ENCODE measurements at places on chromosomes 16 and 17.

GRCh38 chr16:62445909-62446308 is 409.7 kb upstream of the CDH8 start:
- DNase-seq = no peak

DNA sequence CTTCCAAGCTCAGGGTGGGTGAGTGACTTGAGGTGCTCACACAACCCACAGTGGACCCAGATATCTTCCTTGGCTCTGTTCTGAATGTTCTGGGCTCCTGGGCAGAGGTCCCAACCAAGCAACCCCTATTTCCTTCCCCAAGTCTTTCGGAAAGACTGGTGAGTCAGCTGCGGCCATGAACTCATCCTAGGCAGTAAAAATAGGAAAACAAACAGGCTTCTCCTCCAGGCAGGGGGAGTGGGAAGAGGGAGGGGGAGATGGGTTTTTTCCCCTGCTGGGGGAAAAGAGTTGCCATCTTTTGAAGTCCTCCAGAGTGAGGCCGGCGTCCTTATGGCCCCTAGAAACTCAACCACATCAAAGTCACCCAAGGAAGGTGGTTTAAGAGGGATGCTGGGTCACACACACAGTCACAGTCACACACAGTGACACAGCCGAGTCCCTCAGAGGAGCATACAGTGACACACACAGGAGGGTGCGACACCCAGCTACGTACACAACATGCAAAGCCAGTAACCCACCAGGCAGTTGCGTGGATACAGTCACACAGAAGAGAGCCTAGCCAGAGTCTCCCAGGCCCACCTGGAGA is 16.0 kb upstream of the DLX4 start:
- DNase-seq = no peak

- no peak for DNase-seq
Observed at GRCh38 chr17:68033636-68034451, 1.7 kb upstream of the KPNA2 start.

DNA sequence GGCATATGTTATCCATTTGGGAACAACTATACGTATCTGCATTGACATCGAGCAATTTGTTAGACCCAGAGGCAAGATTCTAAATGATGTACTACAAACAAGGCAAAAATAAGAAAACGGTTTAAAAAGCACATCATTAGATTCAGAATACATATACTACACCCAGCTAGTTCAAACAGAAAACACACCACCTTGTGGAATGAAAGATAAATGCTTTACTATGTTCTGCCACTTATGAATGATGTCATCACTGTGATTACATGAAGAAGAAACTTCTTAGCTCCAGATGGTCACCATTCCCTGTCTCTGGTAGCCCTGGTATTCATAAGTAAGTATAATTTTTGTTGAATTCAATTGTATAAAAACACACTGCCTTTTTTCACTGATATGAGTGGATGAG is 7.8 kb downstream of the NACA2 start:
- no peak for DNase-seq

GRCh38 chr17:47266782-47267181 is 13.2 kb downstream of the ITGB3 start:
- DNase-seq = no peak

DNA sequence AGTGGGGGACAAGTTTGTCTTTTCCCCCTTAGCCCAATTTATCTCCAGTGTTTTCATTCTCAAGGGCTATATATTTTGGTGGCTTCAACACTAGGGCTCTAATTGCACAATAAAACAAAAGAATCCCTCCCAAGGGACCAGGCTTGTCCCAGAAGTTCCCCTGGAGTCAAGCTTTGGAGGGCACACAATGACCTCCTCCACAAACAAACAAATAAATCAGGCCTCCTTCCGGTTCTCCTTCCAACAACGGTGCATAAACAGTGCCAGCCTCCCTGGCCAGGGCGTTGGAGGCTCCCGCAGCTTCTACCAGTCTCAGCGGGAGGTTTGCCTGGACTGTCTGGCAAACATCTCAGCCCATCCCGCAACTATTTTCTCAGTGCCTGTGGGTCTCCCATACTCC is 188.0 kb upstream of the FOXF1 start:
- no peak for DNase-seq

DNA sequence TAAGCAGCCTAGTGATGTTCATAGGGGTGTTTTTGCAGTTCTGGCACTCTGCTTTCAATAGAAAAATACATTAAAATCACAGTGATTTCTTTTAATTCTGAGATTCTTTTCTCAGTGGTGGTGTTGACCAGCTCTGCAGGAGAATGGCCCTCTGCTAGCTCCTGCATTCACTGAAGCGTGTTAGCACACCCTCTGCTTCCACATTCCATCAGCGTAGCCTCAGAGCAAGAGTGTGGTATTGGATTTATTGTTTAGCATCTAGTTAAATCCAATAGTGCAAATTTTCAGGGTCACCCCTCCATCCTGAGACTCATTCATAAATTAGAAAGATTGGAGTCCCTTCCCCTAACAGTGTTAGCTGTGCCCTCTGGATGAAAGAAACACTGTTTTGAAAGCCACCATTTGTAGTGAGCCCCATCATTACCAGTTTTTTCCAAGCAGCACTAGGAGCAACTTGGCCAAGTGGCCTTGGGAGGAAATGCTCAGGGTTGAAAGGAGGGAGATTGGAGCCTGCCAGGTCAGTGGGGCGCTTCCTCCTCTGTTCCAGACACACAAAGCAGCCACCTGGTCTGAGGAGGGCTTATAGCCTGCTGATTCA is 45.7 kb downstream of the B9D1 start:
- no peak for DNase-seq

GRCh38 chr16:88303890-88304819 is 78.6 kb upstream of the ZNF469 start:
- DNase-seq = no peak

Measured in activated CD4-positive, alpha-beta T cell treated with anti-CD3 and anti-CD28 coated beads for 48 hours (primary cell).